ENCODE measurements at places on chromosomes 7 and 10. TPM values are rescaled to one million over a fixed set of nuclear protein-coding genes. Genes with fewer than 3 reads are reported as not detected.

The NMT2 gene
- total RNA-seq = 28.6 TPM

The RBP3 gene
- total RNA-seq = not detected

The MPLKIP gene
- 68.3 TPM for total RNA-seq

The GFRA1 gene
- 5.3 TPM for total RNA-seq

GRCh38 chr7:69770613-69771012 lies 172.3 kb downstream of the AUTS2 start:
- no peak for DNase-seq

- DNase-seq = peak; percentile 38
Observed at GRCh38 chr10:119375574-119376272, 166.8 kb downstream of the RGS10 start.

- no peak for DNase-seq
Observed at GRCh38 chr7:82348251-82348650, 95.3 kb downstream of the CACNA2D1 start.

Data from stomach (tissue), 19 donors.